ENCODE measurements at places on chromosomes 2 and 18.

DNA sequence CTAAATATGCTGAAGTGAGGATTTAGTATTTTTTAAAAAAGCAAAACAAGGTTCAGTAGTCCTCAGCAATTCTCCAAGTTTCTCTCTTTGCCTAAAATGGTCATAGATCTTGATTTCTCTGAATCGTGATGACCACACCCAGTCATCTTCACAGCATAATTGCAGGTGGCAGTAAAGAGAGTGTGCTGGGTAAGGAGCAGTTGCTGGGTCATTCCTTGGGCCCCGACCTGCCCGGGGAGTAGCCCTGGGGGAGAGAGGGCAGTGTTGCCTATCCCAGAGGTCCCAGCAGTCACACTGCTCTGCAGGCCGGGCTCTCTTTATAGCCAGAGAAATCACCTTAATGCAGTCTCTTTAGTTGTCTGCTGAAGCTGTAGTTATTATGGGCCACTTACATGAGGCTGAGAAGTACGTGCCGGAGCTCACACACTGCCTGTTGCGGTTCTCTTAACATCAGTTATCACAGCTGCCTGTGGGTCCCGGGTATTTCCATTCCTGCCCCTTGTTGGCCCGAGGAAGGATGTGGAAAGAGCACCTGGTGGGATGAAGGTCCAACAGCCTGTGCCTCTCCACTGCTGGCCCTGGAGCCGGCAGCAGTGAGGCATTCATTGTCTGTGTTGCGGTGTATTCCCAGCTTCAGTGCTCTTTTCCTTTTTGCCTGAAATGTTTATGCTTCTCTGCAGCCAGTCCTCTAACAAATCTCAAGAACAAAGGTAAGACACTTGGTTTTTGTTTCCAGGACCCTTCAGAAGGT lies 230.1 kb downstream of the ALPK2 start:
- no peak for DNase-seq

- DNase-seq, result peak; percentile 64
These were observed 114.5 kb downstream of the PIEZO2 start for GRCh38 chr18:11034884-11035283.

DNA sequence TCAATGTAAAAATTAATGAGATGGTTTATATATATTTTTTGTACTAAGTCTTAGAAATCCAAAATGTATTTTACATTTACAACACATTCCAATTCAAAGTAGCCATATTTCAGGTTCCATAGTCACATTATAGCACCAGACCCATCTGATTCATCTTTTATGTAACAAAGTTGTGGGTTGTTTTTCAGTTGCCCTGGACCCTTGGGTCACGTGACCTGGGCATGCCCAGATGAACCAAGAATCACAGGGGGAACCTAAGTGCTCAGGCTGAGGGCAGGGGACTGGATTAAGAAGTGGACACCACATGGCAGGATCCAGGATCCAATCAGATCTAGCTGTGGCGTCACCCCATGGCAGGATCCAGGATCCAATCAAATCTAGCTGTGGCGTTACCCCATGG lies 44.9 kb upstream of the NDUFV2 start:
- no peak for DNase-seq

- DNase-seq, result no peak
These were observed 175.4 kb downstream of the ANTXR1 start for GRCh38 chr2:69188182-69188900.

- no peak for DNase-seq
These were observed 54.1 kb upstream of the KLF7 start for GRCh38 chr2:207219676-207220501.

GRCh38 chr2:15808204-15808910 lies 132.0 kb upstream of the MYCN start:
- no peak for DNase-seq

DNA sequence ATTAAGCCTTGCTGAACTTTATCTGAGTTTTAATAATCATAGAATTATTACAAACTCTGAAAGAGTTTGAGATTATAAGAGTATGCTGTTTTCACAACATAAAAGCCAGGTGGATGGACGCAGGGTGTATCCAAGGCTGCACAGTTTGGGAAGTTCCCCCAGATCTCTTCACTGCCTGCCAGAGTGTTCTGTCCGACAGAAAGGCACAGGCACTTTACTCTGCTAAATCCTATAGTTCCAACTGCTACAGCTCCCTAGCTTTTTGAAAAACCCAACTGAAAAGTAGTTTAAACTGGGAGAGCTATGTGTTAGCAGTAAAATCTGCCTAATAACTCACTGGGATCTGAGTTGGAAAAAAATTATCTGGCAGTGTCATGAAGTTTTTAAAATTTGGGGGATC lies 38.0 kb downstream of the MFSD6 start:
- DNase-seq, result no peak

DNA sequence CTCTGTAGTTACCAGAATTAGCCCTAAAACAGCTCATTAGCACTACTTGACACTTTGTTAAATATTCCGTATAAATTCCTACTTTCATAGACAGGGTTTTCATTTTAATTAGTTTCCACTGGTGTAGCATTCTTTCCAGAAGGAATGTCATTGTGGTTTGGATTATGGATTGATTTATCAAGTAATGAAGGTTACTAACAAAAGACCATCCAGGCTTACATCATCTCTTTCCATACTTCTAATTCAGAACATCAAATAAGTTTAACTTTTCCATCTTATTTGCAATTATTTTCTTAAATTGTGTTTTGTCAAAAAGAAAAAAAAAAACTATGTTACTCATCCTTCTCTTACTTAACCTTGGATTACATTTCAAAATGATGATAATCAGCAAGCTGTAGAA lies 231.8 kb upstream of the SPOPL start:
- DNase-seq, result no peak

DNA sequence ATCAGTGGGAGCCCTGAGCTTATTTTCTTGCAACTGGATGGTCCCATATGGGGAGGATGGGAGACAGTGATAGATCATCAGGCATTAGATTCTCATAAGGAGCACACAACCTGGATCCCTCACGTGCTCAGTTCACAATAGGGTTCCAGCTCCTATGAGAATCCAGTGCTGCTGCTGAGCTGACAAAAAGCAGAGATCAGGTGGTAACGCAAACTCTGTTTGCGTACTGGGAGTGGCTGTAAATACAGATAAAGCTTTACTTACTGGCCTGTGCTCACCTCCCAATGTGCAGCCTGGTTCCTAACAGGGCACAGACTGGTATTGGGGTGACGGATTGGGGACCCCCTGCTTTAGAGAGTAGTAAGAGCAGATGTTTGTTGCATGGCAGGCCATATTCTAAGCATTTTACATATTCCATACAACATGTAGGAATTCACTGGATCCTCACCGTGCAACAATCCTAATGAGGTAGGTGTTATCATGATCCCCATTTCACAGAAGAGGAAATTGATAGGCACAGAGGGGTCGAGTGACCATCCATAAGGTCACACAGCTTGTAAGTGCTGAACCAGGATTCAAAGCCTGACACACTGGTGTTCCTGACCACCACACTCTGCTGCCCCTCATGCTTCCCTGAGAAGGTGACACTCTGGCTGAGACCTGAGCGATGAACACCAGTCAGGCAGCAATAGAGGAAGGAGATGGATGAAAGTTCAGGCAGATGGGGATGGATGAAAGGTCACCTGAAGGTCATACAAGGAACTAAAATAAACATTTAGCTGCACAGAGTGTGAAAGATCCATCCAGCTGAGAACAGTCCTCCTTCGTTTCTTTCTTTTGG lies 15.7 kb upstream of the MAT2A start:
- DNase-seq, result no peak

DNA sequence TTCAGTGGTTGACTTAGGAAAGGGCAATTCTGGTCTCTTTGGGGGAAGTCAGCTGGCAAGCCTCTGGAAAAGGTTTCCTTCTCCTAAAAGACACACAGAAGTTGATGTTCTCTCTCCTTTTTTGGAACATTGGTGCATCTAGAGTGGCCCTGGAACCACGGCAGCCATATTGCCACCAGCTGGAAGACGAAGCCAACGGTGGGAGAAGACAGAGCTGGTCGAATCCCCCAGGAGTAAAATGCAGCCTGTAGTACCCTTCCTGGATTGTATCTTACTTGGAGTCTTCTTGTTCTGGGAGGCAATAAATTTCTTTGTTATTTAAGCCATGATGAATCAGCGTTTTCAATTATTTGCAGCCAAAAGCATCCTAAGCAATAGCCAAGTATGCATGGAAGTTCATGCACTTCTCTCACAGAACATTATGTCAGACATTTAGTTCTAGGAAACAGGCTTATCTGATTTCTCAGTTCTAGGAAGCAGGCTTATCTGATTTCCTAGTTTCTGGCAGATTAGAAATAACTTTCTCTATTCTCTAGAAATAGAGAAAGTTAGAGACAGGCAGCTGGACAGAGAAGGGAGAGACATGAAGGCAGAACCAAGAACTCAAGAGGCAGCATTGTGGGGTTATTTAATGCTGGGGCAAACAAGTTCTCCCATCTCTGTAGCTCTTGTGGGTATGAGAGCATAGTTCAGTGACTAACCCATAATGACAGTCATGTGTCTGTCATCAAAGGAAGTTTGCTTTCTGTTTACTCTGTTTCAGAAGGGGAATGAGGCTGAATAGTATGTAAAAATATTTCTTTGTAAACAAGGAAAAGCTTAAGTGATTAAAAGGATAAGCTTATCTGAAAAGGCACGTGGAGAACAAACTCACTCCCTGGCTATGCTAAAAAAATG lies 40.5 kb upstream of the NABP1 start:
- peak; percentile 94 for DNase-seq

GRCh38 chr2:202007015-202007982 lies 26.4 kb upstream of the FZD7 start:
- no peak for DNase-seq

- DNase-seq, result peak; percentile 15
These were observed 43.2 kb downstream of the SP140 start for GRCh38 chr2:230268606-230269243.

DNA sequence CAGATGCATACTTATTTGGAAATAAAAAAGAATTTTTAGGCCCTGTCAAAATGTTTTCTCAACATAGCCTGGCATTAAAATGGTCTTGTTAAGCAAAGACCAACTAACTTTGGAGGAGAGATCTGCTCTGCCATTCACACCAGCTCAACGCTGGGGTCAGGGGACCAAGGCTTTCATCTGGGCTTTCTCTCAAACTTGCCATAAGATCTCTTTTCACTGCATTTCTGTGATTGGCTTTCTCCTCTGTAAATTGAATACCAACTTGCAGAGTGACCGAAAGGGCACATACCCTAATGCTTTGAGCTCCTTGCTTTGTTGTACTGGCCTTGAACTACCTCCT lies 71.2 kb downstream of the MYCN start:
- no peak for DNase-seq

GRCh38 chr2:19102696-19103423 lies 255.6 kb downstream of the OSR1 start:
- DNase-seq, result no peak

GRCh38 chr2:68387408-68388350 lies 22.6 kb downstream of the PLEK start:
- peak; percentile 99 for DNase-seq

All from inflammatory macrophage treated with lipopolysaccharide for 4 hours (primary cell).